ENCODE measurements at places on chromosomes 7 and 10. TPM values are rescaled to one million over a fixed set of nuclear protein-coding genes. Genes with fewer than 3 reads are reported as not detected.

LIPK gene
- not detected for total RNA-seq

VIPR2 gene
- total RNA-seq: 4.2 TPM

PRSS37 gene
- total RNA-seq: not detected

TCAF2 gene
- total RNA-seq: 38.6 TPM

SPOCK2 gene
- total RNA-seq: 135 TPM

SORCS3 gene
- not detected for total RNA-seq

KCNIP2 gene
- 3.2 TPM for total RNA-seq

RALA gene
- total RNA-seq: 35.3 TPM

LRRC18 gene
- not detected for total RNA-seq

TFPI2 gene
- not detected for total RNA-seq

PPP1R3C gene
- total RNA-seq: 0.21 TPM

GIMAP1 gene
- 3.9 TPM for total RNA-seq

FAM25C gene
- total RNA-seq: not detected

PTPRZ1 gene
- total RNA-seq: not detected

- H3K4me1 ChIP-seq: peaks cover 10% of the 10 kb centered on the region
- H3K36me3 ChIP-seq: no peaks in the 10 kb centered on the region
- no peak overlapping the region for H3K27ac ChIP-seq
- H3K27me3 ChIP-seq: peaks cover 7% of the 10 kb centered on the region
- H3K4me3 ChIP-seq: no peak overlapping the region
Observed at GRCh38 chr10:23158370-23158769, 33.7 kb upstream of the PTF1A start.

GRCh38 chr10:129030603-129030895 lies 436.5 kb upstream of the MGMT start:
- peaks cover 27% of the 10 kb centered on the region for H3K4me1 ChIP-seq
- H3K36me3 ChIP-seq: no peaks in the 10 kb centered on the region
- peaks cover 18% of the 10 kb centered on the region for H3K27me3 ChIP-seq
- H3K4me3 ChIP-seq: no peak overlapping the region

DNA sequence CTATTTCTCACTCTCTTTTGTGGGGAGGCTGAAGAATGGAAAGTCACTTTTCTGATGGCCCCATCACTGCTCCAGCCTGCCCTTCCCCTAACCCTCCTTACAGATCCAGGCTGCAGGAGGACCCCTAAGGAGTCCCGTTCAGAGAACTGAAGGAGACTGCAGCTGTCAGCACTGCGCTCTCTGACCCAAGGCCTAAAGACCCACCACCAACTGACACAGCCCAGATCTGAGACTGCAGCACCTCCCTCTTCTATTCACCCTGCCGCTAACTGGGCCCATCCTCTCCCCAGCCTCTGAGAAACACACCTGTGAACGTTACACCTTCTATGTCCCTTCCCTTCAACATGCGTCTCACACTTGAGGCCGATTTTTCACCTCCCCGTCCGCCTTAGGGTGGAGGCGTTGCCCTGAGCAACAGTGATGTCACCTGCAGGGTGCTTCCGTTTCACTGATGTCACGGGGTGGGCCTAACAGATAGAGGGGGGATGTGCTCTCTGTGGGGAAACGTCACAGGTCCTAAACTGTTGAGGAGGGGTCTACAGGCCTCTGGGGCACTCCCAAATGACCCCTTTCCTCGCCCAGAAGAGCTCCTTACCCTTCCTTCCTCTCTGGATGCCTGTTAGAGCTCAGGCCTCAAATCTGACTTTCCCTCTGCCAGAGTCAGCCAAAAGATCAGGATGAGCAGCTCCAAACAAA lies 5.1 kb downstream of the ITPRIP start:
- H3K27ac ChIP-seq: peak overlapping the region; percentile 13
- no peaks in the 10 kb centered on the region for H3K27me3 ChIP-seq
- H3K4me1 ChIP-seq: peaks cover 80% of the 10 kb centered on the region
- peaks cover 35% of the 10 kb centered on the region for H3K36me3 ChIP-seq

- no peaks in the 10 kb centered on the region for H3K4me1 ChIP-seq
- DNase-seq: no peak
- H3K4me3 ChIP-seq: no peak overlapping the region
- H3K36me3 ChIP-seq: no peaks in the 10 kb centered on the region
- no peaks in the 10 kb centered on the region for H3K27me3 ChIP-seq
Observed at GRCh38 chr10:58412502-58412961, 27.3 kb downstream of the TFAM start.

DNA sequence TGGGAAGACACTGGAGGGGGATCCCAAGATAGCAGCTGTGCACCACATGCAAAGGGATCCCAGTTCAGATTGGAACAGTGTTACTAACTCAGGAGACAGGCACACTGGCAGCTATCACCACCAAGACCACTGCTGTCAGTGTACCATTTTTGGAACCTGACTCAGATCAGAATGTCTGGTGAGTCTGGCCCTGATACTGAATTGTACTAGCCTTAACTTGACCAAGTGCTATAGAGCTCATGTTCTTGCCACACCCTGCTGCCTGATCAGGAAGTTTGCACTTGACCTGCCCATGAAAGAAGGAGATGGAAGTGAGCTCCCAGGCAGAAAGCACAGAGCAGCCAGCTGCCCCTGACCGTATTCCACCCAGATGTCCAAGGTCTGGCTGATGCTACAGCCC lies 4.8 kb upstream of the PRRT4 start:
- peaks cover 61% of the 10 kb centered on the region for H3K27me3 ChIP-seq
- no peak overlapping the region for H3K27ac ChIP-seq
- H3K4me3 ChIP-seq: no peak overlapping the region
- DNase-seq: no peak
- H3K36me3 ChIP-seq: no peaks in the 10 kb centered on the region
- peaks cover 16% of the 10 kb centered on the region for H3K4me1 ChIP-seq

DNA sequence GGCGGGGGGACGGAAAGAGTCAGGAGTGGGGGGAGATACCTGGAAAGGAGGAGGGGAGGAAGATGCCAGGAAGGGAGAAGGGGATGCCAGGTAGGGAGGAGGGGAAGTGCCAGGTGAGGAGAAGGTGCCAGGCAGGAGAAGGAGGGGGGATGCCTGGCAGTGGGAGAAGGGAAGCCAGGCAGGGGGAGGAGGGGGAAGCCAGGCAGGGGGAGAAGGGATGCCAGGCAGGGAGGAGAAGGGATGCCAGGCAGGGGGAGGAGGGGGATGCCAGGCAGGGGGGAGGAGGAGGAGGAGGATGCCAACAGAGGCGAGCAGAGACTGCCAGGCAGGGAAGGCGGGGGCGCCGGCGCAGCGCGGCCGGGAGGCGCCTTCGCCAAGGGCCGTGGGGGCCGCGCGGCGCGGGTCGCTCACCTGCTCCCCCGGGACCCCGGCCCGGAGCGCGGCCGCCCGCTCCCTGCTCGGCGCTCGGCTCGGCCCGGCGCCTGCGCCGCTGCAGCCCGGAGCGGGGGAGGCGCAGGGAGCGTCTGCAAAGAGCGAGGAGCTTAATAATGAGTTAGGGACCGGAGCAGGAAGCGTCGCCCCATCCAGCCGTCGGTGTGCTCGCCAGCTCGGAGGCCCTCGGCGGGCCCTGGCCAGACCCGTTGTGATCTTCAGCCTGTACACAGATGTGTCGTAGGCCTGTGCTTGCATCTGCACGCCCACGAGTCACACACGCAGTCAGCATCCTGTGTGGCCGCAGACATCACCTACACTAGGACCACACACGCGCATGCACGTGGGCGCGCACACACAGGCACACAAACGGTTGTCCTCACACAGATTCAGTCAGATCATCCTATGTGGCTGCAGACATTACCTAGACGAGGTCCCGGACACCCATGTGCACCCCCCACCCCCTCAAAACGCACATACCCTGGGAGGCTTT lies 28.4 kb upstream of the SMARCD3 start:
- peak overlapping the region; percentile 54 for H3K27ac ChIP-seq
- H3K4me3 ChIP-seq: peak overlapping the region; percentile 61
- no peaks in the 10 kb centered on the region for H3K36me3 ChIP-seq

GRCh38 chr10:8037199-8037801 lies 17.2 kb upstream of the GATA3 start:
- H3K27ac ChIP-seq: no peak overlapping the region
- no peak for DNase-seq
- peaks cover 71% of the 10 kb centered on the region for H3K27me3 ChIP-seq
- peak overlapping the region; percentile 69 for H3K4me3 ChIP-seq
- H3K36me3 ChIP-seq: peaks cover 4% of the 10 kb centered on the region
- H3K4me1 ChIP-seq: peaks cover 41% of the 10 kb centered on the region

- no peak for DNase-seq
- H3K27ac ChIP-seq: no peak overlapping the region
- no peak overlapping the region for H3K4me3 ChIP-seq
Observed at GRCh38 chr7:66669496-66669895, 40.8 kb downstream of the KCTD7 start.

GRCh38 chr7:31858055-31858454 lies 171.0 kb downstream of the PPP1R17 start:
- H3K27me3 ChIP-seq: no peaks in the 10 kb centered on the region
- H3K4me3 ChIP-seq: no peak overlapping the region
- no peaks in the 10 kb centered on the region for H3K4me1 ChIP-seq
- no peak for DNase-seq

DNA sequence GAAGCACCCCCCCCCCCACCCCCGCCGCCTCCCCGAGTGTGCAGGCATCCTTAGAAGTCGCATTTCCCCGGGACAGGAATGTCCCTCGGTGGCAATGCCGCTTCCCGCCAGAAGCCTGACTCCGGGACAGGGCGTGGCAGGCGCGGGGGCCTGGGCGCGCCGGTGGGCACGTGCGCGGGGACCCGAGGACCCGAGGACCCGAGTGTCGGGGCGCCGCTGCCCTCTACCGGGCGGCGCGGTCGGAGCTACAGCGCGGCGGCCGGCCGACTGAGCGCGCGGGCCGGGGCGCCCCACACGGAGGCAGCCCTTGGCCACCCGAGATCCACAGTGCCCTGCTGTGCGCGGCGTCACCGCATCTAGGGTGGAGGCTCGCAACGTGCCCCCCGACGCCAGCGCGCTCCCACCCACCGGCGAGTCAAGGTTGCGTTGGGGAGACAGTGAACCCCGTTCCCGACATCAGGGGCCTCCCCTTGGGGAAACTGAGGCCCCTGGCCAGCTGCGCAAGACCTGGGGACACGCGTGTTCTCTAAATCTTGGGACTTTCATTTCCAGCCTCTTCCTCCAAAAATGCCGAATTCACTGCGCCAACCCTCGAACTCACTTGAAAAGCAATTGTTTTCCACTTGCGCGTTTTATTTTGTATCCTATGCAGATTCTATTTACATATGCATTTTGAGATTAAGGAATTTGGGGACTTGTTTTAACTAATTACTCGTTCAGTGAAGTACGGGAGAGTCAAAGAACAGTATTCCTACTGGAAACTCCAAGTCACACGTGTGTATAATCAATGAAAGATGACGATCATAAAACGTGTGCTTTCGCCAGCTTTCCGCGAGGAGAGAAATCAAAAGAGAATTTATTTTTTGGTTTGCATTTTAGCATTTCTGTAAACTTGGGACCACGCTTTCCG lies 3.1 kb upstream of the CUX1 start:
- peak overlapping the region; percentile 76 for H3K27ac ChIP-seq
- DNase-seq: peak; percentile 47
- peak overlapping the region; percentile 83 for H3K4me3 ChIP-seq
- H3K4me1 ChIP-seq: peaks cover 13% of the 10 kb centered on the region

GRCh38 chr7:76346778-76347177 lies 12.0 kb downstream of the YWHAG start:
- no peak for DNase-seq
- peak overlapping the region; percentile 54 for H3K27ac ChIP-seq
- no peak overlapping the region for H3K4me3 ChIP-seq
- H3K4me1 ChIP-seq: peaks cover 52% of the 10 kb centered on the region

DNA sequence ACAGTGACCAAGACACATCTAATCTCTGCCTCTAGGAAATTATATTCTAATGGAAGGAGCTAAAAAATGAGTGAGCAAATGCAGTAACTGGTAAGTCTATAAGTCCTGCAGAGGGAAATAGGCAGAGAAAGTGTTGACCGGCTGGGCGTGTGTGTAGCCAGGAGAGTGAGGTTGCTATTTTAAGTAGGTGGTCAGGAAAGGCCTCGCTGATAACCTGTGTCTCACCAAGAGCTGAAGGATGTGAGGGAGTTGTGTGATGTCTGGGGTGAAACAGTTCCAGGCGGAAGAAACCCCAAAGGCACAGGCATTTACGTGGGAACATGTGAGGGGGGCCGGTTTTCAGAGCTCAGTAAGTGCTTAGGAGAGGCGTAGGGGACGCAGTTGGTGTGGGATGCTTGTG lies 54.8 kb downstream of the BAMBI start:
- H3K4me1 ChIP-seq: no peaks in the 10 kb centered on the region
- H3K27ac ChIP-seq: no peak overlapping the region
- H3K4me3 ChIP-seq: no peak overlapping the region
- DNase-seq: no peak

DNA sequence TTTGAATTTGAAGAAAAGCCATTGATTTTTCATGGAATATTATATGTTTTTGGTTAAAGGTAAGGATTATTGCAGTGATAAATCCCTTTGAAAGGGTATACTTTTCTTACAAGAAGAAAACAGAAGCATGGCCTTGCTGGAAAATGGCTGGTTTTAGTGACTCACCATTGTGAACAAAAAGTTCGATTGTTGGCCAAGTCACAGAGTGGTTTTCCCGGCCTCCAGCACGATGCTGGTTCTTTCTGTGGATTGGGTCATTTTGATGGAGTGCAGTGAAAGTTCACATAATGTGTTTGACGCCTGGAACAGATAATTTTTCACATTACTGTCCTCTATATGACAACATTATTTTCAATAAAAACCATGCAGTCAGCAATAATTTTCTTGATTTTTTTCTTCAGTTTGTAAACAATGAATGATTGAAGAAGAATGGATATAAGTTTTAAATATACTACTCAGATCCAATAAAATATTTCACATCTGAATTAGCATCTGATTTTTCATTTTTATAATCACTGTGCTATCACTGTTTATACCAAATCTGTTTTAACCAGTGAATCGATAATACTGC lies 60.9 kb downstream of the RBM20 start:
- H3K4me1 ChIP-seq: no peaks in the 10 kb centered on the region
- peaks cover 20% of the 10 kb centered on the region for H3K27me3 ChIP-seq
- no peak for DNase-seq
- H3K36me3 ChIP-seq: no peaks in the 10 kb centered on the region

DNA sequence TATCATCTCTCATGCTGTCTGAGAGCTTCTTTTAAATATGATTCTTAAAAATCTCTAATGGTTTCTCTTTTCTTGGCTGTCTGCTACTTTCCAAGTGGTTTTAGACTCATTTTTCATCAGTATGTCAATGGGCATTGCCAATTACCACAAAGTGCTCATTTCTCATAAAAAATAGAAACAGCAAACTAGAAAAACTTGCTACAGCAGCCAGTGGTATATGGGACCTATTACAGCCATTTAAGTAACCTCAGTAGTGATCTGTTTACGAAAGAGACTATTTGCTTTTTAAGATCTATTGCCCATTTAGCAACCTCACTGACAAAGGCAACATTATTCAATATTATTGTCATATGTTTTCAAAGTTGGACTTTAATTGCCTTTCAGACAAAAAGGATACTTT lies 207.1 kb upstream of the RHOBTB1 start:
- DNase-seq: no peak
- H3K36me3 ChIP-seq: no peaks in the 10 kb centered on the region

GRCh38 chr7:77316219-77316978 lies 99.8 kb downstream of the GSAP start:
- DNase-seq: no peak
- H3K27ac ChIP-seq: no peak overlapping the region

- peaks cover 46% of the 10 kb centered on the region for H3K4me1 ChIP-seq
- no peak for DNase-seq
- H3K27me3 ChIP-seq: no peaks in the 10 kb centered on the region
- H3K4me3 ChIP-seq: no peak overlapping the region
- no peaks in the 10 kb centered on the region for H3K36me3 ChIP-seq
- H3K27ac ChIP-seq: peak overlapping the region; percentile 100
Observed at GRCh38 chr10:69043931-69044531, 43.9 kb upstream of the SRGN start.

All from activated T-helper 2 cell treated with anti-CD3 and anti-CD28 coated beads, Interferon-gamma antibody, Interleukin-2, Interleukin-4, amounts not matched to agents 10 μg/mL and 5 μg/mL and 100 μg/mL, durations not matched to agents 14 hours and 24 hours and 36 hours (primary cell).